ENCODE measurements at places on chromosomes 7 and 10. TPM values are rescaled to one million over a fixed set of nuclear protein-coding genes. Genes with fewer than 3 reads are reported as not detected.

ODAD2 gene
- 1.3 TPM for total RNA-seq

PNLIPRP1 gene
- total RNA-seq = 1.4 TPM

TMEM213 gene
- total RNA-seq = not detected

TMEM236 gene
- total RNA-seq = 1.7 TPM

GPC2 gene
- 3.7 TPM for total RNA-seq
